ENCODE measurements at places on chromosomes 4 and X.

- no peak for DNase-seq
Measured at GRCh38 chrX:29870608-29871007, 344.8 kb upstream of the MAGEB2 start.

DNA sequence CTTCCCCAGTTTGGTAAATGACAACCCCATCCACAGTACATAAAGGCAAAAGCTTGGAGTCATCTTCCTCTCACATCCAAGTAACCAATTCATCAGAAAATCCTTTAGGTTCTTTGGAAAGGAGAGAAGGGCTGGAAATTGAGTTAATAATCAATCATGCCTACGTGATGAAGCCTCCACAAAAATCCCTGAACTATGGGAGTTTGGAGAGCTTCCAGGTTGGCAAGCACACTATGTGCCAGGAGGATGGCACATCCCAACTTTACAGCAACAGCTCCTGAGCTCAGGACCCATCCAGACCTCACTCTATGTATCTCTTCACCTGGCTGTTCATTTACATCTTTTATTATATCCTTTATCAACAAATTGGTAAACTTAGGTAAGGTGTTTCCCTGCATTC is 98.9 kb downstream of the IQCM start:
- DNase-seq = no peak

- no peak for DNase-seq
Measured at GRCh38 chr4:164926301-164926700, 49.3 kb downstream of the APELA start.

GRCh38 chrX:27466051-27466450 is 2.9 kb upstream of the PPP4R3C start:
- DNase-seq = no peak

GRCh38 chrX:50638123-50638522 is 167.5 kb upstream of the DGKK start:
- DNase-seq = no peak

DNA sequence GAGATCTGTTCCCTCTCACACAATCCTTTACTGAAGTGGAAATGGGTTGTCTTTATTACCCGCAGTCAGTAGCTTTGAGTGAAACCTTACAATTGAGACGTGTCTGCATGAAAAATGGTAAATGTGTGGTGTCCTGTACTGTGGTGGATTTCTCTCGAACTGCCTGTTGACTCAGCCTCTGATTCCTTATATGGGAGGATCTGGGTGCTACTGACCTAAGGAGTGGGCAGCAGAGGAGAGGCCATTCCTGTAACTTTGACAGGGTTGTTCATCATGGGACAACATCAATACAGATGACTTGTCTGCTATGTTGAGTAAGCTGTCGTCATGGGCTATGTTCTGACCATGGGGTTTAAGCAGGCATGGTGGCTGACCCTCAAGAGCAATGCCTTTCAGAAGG is 159.6 kb upstream of the WDR1 start:
- DNase-seq = no peak

DNA sequence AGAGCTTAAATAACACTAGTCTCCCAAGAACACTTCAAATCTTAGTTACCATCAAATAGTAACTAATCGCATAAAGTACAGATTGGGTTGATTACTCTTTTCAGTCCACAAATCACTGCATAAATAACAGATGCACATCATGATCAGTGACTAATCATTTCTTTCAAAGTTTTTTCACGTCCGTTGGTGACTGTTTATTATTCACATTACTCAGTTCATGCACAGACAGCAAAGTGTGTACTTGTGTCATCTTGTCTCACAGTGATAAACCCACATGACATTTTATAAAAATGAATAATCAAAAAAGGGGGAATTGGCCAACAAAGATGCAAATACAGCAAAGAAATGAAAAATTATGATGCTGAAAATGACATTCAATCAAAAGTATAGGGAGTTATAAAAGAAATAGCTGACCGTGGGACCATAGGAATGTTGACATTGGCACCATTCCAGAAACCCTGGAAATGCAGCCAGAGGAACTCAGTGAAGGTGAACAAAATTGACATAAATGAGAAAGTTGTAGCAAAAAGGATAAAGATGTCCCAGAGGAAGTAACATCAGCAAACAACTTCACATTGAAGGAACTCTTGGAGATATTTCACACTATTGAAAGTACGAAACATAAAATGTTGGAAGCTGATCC is 161.5 kb downstream of the SOX3 start:
- DNase-seq = no peak

- DNase-seq = no peak
Measured at GRCh38 chr4:56424697-56425514, 10.5 kb downstream of the PPAT start.

GRCh38 chr4:150178161-150178560 is 99.9 kb downstream of the DCLK2 start:
- no peak for DNase-seq

DNA sequence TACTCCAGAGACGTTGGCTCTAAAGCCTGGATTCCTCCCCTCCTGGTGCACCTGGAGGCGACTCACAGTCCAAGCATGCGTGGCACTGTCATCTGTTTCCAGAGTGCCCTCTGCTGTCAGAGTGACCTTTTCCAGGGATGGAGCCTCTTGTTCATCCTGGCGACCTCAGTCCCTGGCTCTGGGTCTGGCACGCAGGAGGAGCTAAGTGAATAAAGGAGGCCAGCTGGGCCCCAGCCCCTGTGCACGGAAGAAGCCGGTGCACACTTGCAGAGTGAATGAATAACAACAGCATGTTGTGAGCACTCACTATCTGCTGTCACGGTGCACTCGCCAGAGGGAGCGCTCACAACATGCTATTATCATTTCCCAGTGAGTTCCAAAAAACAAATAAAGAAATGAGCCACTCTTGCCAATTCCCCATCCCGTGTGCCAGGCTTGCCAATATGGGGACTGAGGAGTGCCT is 27.8 kb upstream of the PSAPL1 start:
- no peak for DNase-seq

- DNase-seq = no peak
Measured at GRCh38 chr4:37393321-37393720, 148.8 kb downstream of the NWD2 start.

- no peak for DNase-seq
Measured at GRCh38 chr4:110742143-110742542, 119.3 kb upstream of the PITX2 start.

- DNase-seq = no peak
Measured at GRCh38 chrX:49161632-49162031, 926 bp upstream of the MAGIX start.

DNA sequence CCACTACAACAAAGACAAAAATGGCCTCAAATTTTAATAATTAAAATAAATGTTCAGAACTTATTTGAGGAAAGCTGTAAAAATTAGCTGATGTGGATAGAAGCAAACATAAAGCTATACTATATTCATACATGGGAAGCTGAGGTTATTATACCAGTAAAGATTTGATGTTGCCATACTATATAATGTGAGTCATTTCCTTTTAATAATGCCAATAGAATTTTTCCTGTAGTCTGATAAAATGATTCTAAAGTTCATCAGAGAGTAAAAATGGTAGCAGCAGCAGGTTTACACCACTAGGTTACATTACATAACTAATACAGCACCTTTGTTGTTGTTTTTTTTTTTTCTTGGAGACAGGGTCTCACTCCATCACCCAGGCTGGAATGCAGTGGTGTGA is 45.5 kb upstream of the CYP2U1 start:
- no peak for DNase-seq

DNA sequence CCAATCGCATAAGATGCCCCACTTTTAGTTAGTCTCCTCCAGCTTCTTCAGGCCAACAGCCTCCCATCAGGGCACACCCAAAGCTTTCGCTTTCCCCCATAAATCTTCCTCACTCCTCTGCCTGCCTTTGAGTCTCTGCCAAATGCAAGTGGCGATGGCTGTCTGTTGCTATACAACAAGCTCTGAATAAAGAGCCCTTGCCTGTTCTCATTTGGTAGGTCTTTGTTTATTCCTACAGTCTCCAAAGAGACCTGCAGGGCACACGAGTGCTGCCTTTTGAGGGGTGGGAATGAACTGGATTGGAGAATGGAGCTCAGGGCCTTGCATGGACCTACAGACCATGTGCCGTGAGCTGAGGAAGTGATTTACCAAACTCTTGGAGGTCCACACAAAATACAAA is 52.2 kb upstream of the SOD3 start:
- DNase-seq = no peak

DNA sequence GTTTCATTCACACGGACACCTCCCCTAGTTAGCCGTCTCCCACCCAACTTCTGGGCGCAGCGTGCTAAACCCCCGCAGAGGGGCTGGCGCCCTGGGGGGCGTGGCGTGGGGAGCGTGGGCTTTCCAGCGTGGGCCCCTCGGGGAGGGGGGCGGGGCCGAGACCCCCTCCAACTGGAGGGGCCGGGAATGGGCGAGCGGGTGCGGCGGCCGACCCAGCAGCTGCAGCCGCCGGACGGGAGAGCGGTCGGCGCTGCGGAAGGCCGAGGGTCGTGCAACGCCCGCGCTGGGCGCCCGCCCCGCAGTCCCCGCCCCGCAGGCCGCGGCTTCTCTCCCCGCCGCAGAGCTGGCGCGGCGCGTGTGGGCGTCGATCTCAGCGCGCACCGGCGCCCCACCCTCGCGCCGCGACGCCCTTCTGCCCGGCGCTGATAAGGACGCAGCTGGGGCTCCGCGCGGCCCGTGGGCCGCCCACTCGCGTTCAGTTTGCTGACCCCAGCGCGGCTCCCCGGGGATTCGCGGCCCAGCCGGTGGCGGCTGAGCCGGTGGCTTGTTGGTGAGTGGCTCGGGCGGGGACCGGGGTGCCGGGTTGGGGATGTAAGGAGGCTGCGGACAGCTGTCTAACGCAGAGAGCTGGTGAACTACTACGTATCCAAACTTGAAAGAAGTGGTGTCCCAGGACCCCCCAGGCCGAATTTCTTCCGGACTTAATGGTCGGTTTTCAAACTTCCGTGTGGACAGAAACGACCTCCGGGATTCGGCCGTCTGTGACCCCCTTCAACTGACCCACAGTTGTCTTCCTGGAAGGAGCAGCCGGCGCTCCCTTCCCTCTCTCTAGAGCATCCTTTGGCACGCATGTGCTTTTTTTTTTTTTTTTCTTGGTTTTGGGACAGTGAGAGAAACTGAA is 1.5 kb downstream of the FHDC1 start:
- DNase-seq = peak; percentile 47

DNA sequence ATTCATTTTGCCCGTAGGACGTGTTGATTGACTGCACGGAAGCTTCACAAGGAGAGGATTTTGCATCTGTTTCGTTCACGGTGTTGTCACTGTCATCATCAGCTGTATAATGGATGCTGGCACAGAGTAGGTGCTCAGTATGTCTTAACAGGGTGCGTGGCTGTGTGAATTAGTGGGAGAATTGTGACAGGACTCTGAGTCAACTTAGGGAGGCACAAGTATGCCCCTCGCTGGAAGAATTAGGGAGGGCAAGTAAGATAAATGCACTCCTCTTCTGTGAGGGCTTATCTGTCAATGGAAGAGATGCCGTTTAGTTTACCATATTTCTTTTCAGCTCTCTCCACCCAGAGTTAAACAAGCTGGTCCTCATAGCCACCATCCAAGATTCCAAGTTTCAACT is 107.2 kb downstream of the TRIML1 start:
- DNase-seq = no peak

DNA sequence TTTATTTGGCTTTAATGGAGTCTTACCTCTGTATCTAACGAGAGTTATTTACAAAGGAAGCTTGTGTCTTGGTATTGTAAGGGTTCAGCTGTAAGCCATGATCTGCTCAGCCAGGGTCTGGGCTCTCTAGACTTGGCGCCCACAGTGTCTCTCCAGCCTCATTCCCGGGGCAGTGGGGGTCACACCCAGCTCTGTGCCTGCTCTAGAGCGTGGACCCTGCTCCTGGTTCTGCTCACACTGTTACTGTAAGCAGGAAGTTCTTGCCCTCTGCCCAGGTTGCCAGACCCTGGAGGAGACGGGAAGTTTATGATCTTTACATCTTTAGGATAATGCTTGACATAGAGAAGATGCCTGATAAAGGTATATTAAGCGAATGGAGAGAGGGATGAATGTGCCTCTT is 235.7 kb downstream of the PTTG2 start:
- DNase-seq = no peak

DNA sequence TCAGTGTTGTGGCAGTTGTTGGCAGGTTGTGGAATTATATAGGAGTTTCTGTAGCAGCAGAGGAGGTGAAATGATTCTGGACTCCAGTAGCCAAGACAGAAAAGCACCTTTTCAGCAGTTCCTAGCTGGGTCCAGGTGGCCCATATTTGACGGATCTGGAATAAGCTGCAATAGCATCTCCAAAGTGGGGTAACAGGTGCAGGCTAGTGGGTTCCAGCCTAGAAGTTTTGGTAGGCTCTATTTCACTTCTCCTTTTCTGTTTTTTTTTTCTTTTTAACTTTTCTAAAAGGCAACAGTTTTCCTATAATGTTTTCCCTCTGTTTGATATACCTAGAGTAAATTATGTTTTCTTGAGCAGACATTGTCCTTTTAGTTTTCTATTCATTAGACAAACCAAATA is 392.5 kb downstream of the C4orf33 start:
- DNase-seq = no peak

DNA sequence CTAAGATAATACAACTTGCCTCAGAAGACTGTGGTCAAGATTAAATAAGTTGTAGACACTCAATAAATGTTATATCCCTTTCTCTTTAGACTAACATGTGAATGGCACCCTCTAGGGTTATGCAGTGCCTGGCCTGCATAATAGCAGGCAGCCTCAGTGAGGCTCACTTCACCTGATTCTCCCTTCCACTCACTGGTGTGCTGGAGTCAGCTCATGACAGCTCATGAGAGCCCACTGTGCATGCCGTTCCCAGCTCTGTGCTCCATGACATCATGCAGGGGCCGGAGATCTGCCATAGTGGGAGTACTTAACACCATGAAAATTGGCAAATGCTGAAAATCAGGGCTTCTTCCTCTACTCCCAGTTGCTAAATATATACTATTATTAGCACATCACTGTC is 64.5 kb downstream of the TEC start:
- no peak for DNase-seq

DNA sequence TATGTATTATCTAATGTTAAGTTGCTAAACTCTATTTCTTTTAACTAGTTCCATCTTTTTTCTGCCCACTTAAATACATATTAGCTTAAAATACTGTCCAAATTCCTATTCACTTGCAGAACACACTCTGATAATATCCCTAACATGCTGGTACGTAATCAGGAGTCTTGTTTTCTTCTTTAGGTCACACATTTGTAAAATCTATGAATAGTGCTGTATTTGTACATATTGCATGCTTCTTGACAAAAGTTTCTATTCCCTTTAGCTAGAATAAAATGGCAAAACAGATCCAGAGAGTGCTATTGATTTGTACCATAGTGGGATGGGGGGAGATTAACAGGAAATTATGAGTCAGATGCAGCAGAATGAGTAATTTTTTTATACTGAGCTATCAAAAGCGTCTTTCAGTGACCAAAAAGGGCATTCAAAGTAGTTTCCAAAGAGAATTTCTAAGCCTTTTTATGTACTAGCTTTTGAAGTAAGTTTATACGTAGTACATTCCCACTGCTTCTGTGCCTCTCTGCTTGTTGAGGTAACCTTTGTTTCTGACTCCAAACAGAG is 126.5 kb downstream of the PTPN13 start:
- DNase-seq = no peak

DNA sequence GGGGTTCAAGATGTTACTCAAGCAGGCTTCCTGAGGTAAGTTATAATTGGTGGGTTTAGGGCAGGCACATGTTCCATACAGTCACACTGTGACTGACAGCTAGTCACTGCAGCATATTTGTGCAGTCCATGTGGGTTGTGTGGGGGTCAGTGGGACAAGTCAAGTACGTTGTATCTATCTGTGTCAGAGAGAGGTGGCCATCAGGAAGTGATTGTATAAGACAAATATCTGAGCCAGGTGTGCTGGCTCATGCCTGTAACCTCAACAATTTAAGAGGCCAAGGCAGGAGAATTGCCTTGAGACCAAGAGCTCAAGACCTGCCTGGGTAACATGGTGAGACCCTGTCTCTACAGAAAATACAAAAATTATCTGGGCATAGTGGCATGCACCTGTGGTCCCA is 509.3 kb downstream of the CENPC start:
- DNase-seq = no peak
